Activated naive CD4-positive, alpha-beta T cell treated with Interleukin-2 at 50 U/mL for 16 hours (primary cell): ENCODE measurements at places on chromosomes 3 and 15.

- DNase-seq, result no peak
Observed at GRCh38 chr3:69787436-69788168, 48.3 kb downstream of the MITF start.

DNA sequence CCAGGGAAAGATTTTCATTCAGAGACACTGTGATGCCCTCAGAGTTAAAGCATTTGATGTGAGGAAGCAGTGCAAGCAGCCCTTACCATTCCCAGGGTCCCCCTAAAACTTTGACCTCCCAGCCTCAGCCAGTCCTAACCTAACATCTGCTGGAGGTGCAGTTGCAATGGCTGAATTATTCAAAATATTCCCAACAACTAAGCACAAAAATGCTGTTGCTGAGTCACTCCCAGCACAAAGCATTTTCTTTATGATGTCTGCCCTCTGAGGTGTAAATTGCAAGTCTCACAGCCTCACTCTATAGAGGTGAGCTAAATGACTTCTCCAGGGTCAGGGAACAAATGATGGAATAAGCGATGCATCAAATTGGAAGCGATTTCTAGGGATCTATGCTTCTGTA is 6.4 kb upstream of the REC114 start:
- DNase-seq, result no peak

DNA sequence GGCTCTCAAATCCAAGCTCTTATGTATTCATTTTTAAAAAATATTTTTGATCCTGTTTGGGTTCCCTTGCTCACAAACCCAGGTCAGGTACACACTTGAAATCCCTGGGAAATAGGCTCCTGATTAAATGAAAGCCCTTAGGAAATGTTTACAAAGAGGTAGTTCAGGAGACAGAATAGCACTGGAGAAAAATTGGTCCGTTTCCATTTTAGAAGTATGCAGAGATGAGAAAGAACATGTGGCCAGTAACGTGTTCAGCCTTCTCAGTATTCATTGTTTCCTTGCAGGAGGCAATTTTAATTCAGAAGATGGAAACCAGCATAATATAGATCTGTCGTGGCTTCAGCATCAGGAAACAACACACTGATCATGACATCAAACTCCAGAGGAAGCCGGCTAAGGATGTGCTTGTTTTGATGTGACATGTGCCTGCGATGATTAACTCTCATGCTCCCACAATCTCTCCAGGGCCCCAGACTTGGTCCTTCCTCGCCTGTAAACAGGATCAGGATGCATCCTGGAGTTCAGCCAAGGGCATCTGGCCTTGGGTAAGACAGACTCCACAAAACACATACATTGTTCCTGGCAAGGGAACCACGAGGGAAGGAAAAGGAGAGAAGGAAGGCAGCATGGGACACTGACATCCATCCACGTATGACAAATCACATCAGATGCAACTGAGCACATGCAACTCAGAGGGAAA is 350.5 kb upstream of the THBS1 start:
- no peak for DNase-seq

- no peak for DNase-seq
Observed at GRCh38 chr3:127291611-127292010, 3.8 kb upstream of the PRR20G start.

DNA sequence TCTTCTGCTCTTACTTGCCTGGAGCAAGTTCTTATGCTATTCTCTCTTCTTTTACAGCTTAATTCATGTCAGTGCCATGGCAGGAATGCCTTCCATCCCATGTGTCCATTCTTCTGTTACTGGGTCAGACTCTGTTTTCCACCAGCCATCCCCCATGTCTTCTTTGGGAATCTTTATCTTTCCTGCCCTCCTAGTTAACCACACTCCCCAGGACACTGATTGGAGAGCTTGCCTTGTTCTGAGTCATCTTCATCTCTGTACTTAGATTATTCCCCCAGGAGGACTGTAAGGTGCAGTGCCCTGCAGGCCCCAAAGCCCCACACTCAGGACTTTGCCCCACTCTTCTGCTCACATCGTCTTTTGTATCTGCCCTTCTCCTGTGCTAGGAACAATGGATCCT is 3.6 kb downstream of the ABHD17C start:
- no peak for DNase-seq

GRCh38 chr3:160331127-160331937 is 67.7 kb downstream of the IFT80 start:
- no peak for DNase-seq

DNA sequence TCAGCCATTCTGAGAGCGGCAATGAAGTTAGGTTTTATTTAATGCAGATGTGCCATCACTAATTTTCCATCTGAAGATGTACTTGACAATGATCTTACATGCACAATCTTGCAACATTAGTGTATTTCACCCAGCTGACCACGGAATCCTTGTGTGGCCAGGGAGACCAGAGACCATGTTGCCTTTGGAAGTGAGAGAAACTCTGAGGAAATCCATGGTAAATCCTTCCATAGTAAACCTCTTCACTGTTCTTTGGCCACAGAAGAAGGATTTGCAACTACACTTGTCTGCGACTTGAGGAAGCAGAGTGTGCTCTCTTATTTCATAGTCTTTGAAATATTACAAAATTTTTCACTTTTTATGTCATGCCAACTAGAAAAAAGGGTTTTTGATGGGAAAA is 128.4 kb upstream of the IGSF10 start:
- DNase-seq, result no peak

GRCh38 chr3:157362348-157362747 is 74.3 kb upstream of the PTX3 start:
- DNase-seq, result no peak

- DNase-seq, result no peak
Observed at GRCh38 chr3:106386050-106386449, 517.2 kb upstream of the CBLB start.

- DNase-seq, result no peak
Observed at GRCh38 chr3:25536521-25537391, 108.7 kb downstream of the RARB start.

DNA sequence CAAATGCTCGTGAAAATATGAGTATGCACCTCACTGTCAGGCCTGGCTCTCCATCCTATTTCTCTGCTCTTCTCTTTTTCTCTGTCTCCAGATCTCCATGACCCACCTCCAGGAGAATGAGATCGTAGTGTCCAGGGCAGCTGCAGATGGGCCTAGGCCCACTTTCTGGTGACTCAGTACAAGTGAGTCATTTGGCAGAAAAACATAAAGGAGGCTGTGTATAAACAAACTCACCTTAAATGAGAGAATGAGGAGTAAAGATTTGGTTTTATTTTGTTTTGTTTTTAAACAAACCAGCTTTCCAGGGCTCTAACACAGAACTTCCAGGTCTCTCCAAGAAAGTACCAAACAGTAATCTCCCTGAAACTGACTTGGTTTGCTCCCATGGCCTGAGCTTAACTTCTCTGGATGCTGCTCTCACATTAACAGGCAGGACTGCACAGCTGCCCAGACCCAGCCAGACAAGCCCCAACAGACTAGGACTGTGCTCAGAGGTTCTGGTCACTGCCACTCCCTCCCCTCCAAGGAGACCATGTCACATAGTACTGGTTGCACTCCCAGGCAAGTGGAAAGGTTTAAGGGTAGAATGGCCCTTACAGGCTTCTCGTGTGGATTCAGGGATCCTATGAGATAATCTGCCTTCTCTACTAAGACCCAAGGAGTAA is 1.5 kb upstream of the HEG1 start:
- DNase-seq, result no peak

DNA sequence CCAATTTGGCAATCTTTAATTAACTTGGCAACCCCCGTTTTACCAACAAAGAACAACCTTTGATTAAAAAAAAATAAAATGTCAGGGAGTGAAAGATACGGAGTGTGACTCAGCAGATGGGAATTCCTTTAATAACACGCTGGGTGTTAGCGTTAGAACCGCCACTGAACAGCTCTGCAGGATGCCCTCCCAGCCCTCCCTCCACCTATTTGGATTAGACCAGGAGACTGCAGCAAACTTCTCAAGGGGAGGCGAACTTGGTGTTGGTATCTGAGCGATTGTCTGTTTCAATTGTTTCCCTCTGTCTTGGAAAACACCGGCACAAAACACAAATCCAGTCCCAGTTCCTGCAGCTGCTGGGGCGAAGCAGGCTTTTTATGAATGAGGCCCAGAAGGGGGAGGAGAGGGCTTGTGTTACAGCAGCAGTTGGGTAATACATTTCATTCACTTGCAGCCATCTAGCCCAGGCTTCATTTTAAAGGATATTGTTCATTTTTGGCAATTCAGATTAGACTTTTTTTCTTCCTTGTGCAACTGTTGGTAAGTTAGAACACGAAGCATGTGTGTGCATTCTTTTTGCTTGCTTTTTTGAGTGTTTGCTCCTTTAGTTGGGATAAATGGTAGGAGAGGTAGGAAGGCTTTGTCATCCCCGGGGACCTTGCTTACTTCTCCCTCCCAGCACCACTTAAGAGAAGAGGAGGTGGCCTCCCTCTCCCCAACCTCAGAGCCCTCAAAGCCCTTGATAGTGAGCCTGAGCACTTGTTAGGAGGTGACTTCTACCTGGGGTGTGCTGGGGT is 152.3 kb downstream of the IGF1R start:
- DNase-seq, result no peak

DNA sequence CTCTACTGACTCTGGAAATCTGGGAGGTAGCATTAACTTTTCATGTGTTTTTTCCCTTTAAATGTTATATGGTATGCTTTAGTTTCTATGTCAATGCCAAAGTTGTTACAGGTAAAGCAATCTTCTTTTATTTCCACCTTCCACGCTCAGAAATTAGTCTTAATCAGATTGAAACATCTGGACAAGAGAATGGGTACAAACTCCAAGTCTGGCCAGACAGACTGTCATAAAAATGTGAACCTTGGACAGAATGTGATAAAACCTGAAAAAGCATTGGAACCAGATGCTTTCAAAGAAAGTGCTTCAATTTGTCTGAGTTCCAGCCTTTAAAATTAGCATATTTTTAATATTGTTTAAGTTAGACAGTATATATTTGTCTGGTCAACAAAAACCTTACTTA is 110.7 kb upstream of the P2RY1 start:
- no peak for DNase-seq

DNA sequence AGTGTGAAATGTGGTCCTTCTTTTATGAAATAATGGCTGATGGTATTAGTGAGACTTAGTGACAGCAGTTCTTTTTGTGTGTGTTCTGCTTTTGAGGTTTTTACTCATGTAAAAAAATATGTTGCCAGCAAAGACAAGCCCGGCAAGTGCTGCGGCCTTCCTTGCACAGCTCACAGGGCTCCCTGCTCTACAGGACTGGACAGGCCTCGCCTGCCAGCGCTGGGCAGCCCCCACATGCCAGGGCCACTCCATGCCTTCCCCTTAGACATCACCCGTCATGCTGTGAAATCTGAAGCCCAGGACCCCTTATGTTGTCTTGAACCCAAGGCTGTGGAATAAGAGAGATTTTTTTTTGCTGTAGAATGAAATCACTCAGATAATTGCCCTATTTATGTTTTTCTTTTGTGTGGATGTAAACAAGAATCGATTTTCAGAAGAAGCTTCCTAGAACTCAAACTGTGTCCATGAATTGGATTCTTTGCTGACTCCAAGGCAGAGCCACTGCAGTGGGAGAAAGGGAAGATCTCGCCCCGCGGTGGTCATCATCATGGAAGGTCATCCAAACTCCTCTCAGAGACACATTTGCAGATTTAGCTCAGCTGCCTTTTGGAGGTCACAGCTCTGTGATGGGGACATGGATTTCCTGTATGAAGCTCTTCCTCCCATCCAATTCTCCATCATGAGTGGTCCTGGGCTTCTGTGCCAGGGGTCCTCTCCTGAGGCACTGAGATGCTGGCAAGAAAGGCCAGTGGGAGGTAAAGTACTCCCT is 150.8 kb downstream of the ATP10A start:
- DNase-seq, result no peak

- no peak for DNase-seq
Observed at GRCh38 chr15:28147801-28148200, 48.7 kb upstream of the OCA2 start.

- peak; percentile 27 for DNase-seq
Observed at GRCh38 chr3:112984485-112984884, 6.3 kb upstream of the GTPBP8 start.

DNA sequence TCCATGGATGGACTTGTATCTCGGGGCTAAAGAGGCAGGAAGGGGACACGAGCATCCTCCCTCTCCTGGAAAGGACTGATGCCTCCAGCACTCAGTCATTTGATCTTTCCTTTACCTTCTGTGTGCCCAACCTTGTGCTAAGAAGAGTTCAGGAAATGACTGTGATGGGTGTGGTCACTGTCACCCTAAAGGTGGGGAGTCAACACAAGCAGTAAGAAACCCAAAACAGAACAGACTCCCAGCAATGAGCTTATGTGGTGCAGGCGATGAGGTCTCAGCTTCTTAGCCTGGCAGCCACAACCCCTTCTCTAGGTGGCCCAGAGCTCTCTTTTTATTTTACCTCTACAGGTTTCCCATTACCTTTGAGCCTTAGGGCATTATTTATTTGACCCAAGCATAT is 3.8 kb downstream of the MPI start:
- peak; percentile 9 for DNase-seq

DNA sequence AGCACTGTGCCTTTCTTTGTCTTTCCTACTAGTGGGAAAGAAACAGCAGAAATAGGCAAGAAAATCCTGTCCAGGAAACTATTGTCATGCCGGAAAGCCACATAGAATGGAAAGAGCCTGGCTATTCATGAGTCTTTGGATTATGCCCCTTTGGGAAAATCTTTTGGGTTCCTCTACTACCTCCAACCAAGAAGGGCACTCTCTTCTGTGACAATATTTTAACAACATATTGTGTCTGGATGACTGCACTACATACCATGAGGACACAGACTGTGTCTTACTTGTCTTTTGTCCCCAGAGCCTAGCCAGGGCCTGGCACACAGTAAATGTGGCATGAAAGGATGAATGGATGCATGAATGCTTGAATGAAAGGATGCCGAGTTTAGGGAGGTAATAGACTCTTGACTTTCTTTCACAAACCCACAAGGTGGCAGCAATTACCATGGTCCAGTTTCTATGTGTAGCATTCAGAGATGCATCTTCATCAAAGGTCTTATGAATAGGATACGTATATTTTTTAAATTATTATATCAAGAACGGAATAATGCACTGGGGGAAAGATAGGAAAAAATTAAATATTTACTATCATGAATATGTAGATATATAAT is 30.3 kb downstream of the ARL14 start:
- DNase-seq, result peak; percentile 5

GRCh38 chr15:28289694-28290463 is 32.1 kb downstream of the HERC2 start:
- DNase-seq, result no peak

DNA sequence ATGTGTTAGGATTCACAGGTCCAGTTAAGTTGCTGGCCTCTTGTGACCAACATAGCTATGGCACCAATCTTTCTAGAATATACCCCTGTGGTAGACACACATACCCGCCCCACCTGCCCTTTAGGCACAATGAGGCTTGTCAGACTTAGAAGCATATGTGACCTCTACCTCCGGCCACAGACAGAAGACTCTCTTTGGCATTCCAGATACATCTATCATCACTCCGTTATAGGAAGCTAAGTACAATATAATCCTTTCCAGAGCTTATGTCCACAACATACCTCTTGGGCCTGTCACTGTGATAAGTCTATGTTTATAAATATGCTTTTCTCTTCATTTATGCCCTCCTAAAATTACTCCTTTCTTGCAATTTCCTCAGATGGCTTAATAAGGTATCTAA is 39.8 kb downstream of the CD47 start:
- DNase-seq, result no peak

- DNase-seq, result no peak
Observed at GRCh38 chr3:97839944-97840343, 18.1 kb downstream of the CRYBG3 start.
